ENCODE measurements at places on chromosomes 5 and 9.

DNA sequence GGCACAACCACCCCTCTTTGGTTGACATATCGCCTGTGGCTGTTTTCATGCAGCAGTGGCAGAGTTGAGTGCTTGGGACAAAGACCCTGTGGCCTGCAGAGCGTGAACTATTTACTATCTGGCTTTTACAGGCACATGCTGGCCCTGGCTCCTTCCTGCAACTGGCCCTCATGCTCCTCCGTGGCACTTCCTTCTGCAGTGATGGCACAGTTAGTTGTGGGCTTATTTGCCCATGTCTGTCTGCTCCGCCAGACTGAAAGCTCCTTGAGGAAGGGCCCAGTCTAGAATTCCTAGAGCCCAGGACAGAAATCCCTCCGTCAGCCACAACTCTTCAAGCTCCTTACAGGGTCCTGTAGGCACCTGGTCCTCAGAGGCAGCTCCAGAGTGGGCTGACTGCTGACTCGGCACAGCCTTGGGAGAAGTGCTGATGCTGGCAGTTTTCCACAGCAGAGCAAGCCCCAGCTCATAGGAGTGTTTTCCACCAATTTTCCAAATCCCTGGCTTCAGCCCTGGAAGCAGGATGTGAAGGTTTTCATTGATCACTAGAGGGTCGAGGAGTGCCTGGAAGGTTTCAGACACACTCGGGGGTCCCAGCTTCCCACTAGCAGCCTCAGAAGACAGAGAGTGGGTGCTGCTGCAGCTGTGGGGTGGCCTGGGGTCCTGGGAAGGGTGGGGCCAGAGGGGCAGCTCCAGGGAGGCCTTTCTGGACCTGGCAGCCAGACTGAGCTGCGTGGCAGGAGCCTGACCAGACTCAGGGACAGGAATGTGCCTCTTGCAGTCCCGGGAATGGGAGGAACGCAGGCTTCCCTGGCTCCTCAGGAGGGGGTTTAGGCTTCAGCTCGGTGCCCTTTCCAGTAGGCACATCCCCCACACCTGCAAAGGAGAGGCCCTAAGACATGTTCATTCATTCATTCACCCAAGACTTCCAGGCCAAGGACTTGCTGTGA lies 56.5 kb upstream of the ANGPTL2 start:
- no peak for DNase-seq

- no peak for DNase-seq
Observed at GRCh38 chr9:124215956-124216355, 41.8 kb upstream of the NEK6 start.

GRCh38 chr5:43202380-43202779 lies 10.4 kb downstream of the NIM1K start:
- no peak for DNase-seq

DNA sequence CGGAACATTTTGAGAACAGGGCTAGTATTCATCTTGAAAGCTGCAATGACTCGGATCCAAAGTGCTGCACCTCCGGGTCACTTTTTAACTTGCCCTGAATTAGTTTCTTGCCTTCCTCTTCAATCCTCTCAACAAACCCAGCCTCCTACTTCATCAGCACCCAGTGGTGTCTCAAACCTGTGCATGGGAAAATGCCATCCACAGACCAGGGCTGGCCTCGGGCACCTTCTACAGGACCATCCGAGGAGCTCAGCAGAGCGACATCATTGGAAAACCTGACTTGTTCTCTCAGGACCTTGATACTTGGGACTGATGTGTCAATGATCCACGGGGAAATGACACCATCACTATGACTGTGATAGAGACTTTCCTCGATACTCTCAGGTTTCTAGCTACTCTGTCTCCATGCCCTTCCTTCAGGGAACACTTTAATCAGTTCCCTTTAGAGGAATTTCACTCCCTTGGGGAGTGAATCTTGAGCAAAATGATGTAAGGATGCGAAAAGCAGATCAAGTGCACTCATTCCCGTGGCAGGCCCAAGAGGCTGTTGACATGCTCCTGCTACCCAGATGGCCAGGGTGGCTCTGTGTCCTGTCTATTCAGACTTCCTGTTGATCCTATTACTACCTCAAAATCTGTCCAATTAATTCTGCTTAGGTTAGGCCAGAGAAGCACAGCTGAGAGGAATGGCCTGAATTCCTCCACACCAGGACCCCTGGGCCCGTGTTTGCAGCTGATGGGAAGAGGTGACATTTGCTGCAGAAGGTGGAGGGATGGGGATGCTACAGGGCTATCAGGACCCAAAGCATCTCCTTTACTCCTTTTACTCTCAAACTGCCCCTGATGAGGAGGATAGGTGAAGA lies 96.5 kb upstream of the SLC25A48 start:
- no peak for DNase-seq

DNA sequence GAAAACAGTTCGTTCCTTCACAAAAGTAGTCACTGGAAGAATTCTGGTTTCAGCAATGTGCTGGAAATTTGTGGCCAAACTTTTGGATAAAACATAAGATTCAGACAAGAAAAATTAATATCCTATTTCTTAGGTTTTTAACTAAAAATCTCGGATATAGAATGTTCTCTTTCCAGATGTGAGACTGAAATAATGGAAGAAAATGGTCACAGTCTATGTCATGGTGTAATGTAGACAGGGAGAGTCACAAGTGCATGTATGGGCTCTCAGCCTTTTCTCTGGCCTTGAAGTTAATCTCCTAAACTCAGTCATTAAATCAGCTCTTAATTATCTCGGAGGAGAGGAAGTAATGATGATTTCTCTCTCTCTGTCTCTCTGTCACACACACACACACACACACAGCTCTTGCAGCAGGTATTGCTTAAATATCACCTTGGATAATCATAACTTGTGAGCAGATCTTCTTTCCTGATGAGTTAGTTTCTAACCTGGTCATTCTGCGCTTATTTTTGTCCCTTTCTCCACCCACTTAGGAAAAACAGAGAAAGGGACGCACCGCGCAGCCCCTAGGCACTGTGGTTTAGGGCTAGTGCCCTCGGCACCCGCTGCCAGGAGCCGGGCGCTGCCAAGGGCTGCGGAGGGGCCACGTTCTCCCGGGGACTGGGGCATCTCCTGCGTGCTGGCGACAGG lies 672 bp upstream of the ITGA2 start:
- no peak for DNase-seq

DNA sequence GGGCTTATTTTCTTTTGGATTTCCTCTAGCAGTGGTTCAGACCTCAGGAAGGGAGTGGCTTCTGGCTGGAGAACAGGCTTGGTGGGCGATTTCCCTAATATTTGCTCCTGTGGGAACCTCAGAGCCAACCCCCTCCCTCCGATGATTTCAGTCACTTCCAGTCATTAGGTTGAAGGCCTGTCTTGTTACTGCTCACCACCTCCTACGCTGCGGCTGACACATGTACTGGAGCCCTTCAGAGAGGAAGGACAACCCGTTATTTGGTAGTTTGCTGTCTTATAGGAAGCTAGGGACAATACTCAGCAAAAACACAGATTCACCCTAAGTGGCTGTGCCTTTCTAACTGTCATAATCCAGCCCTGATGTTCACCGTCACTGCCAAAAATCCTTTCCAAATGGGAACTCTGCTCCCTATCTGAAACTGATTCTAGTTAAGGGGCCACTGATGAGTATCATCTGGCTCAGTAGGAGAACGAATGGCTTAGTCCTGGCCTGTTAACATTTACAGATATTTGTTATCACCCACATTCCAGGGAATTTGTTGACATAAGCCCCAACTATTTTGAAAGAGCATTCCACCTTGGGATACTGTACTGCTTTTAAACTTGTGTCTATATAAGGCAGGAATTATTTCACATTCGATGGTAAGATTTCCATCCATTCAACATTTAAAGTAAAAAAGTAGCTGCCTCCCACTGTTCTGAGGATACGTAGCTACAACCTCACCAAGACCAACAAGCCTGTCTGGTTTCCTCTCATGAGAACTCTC lies 29.3 kb upstream of the ANKH start:
- DNase-seq: no peak

DNA sequence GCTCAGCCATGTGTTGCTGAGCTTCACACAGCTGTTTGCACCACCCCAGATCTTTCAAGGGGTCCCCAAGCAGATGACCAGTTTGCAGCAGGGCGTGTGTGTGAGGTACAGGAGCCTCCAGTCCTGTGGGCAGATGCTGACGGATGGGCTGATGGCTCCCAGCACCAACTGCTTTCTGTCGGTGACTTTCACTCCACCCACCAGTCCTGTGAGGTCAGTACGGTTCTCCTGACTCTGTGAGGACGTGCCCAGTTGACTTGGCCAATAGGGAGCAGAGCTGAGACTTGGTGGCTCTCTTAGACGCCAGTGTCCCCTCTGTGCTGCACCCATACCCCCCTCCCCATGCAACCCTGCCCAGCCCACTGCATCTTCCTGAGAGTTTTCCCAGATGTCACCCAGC lies 19.7 kb downstream of the COL5A1 start:
- no peak for DNase-seq

DNA sequence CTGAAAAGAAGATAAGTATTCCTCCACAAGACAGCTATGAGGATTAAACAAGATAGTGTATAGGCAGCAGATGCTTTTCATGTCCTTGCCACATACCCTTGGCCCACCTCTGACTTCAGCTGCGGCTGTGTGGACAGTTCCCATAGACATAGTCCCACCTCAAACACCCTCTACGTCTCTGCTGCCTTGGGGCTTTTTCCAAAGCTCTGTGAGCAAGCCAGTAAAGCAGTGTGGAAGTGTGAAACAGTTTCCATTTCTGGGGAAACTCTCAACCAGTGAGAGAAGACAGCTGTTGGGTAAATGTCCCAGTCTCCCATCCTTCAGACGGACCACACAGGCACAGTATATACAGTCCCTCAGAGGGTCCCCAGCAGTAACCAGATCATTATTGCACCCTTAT lies 125.5 kb downstream of the CDK5RAP2 start:
- no peak for DNase-seq

- no peak for DNase-seq
Observed at GRCh38 chr9:125370786-125371185, 109.2 kb downstream of the GAPVD1 start.

GRCh38 chr9:89677702-89678395 lies 73.0 kb downstream of the GADD45G start:
- DNase-seq: peak; percentile 43

- no peak for DNase-seq
Observed at GRCh38 chr9:15927161-15927560, 374.3 kb downstream of the CCDC171 start.

DNA sequence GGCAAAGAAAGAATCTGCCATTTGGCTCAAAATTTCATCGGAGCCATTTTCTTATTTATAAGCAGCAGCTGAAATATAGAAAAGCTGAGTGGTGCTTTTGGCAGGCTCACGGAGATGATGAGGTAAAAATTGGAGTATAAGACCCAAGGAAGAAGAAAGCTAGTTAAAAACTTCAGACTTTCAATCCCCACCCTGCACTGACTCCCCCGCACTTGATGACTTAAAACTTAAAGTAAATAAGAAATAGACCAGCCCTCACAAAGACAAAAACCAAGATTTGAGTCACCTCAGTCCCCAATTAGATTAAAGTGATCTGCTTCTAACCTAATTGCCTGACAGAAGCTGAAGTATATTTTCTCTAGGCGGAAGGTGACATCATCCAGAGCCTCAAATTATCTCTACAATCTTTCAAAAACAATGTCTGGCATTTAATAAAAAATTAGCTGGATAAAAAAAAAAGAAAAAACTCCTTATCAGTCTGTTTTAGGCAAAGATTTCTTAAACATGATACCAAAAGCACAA lies 124.0 kb upstream of the PJA2 start:
- DNase-seq: no peak

GRCh38 chr5:161095953-161096352 lies 243.9 kb upstream of the ATP10B start:
- no peak for DNase-seq

GRCh38 chr9:112911736-112912135 lies 21.1 kb upstream of the SLC46A2 start:
- DNase-seq: no peak

DNA sequence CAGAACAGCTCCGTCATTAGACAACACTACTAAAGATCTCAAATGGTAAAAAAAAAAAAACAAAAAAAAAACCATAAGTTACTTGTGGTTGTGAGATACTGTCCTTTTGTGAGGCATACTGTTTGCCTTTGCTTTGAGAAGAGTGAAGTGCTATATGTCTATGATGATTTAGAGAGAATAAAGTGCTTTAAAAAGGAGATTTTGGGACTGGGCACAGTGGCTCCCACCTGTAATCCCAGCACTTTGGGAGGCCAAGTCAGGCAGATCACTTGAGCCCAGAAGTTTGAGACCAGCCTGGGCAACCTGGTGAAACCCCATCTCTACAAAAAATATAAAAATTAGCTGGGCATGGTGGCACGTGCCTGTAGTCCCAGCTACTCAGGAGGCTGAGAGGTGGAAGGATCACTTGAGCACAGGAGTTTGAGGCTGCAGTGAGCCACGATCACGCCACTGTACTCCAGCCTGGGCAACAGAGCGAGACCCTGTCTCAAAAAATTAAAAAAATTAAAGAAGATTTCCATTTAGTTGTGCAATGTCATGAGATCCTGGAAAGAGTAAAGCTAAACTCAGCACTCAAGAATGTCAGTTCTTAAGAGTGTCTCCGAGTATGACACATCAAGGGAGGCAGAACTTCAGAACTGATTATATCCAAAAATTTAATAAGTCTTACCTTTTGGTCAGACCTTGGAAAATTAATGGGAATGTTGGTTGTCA lies 87.3 kb downstream of the PRDM6 start:
- DNase-seq: no peak

GRCh38 chr5:69049151-69049550 lies 44.7 kb upstream of the SLC30A5 start:
- DNase-seq: no peak

- no peak for DNase-seq
Observed at GRCh38 chr9:21933865-21934264, 60.3 kb downstream of the CDKN2A start.

DNA sequence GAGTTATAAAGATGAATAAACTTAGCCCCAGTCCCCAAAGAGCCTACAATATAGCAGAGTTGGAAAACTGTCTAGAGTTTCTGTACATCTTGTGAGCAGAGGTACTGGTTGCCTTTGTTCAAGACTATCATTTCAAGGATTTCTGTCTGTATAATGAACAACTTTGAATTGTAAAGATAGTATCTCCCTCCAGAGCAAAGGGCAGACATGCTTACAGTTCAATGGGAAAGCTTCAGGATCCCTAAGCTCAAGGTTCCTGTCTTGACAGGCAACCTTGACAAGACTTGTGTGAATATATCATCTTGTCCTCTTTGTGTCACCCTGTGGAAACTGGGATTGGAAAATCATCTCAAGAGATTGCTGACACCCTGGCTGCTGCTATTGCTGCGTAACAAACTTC lies 242.8 kb upstream of the VLDLR start:
- no peak for DNase-seq

GRCh38 chr5:126917918-126918614 lies 112.3 kb downstream of the MARCHF3 start:
- peak; percentile 36 for DNase-seq
